HFFc6 (cell line): ENCODE measurements at places on chromosomes 5 and 9. TPM values are rescaled to one million over a fixed set of nuclear protein-coding genes. Genes with fewer than 3 reads are reported as not detected.

SOHLH1 gene
- not detected in 3 replicates for total RNA-seq

MSX2 gene
- not detected in 3 replicates for total RNA-seq

GRCh38 chr9:131732636-131733289 is 7.1 kb downstream of the RAPGEF1 start:
- no peak for DNase-seq

GRCh38 chr5:90477073-90477472 is 2.4 kb downstream of the POLR3G start:
- no peak for DNase-seq

GRCh38 chr5:142866563-142867275 is 96.5 kb downstream of the ARHGAP26 start:
- DNase-seq = peak; percentile 68

DNA sequence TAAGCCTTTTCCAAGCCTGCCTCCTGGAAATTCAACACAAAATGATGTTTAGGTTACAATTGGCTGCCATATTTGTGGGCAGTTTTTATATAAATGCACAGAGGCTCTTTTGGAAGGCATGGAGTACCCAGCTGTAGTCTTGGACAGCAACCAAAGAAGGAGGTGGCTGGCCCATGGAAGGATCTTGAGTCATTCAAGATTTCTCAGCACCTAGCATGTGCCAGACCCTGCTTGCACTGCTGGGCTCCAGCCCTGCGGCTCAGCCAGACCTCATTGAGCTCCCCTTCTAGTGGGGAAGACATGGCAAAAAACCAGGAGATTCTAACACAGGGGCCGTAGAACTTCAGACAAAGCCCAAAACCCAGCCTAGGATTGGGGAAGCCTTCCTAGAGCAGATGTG is 22.1 kb downstream of the JADE2 start:
- DNase-seq = peak; percentile 68

GRCh38 chr9:133685653-133686609 is 49.8 kb downstream of the DBH start:
- no peak for DNase-seq

DNA sequence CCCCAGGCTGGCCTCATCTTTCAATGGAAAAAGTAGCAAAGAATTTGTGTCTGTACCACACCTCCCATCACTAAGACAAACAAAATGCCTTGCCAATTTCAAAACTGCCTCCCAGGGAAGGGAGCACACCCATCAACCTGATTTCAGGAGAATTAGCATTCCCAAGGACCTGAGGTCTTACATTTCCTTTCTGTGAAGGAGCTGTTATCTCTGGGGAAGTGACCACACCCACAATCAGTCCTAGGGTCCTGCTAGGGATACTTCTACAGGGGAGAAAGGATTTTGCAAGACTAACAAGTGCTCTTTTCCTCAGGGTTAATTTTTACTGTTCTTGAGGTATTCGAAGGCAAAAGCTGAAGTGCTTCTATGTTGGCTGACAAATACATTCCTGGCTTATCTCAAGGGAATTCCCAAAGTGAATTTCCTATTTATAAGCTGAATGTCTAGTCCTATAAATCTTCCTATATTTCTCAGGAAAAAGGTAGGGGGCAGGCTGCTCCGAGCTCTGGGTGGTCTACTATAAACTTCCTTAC is 97.4 kb upstream of the ITGA1 start:
- no peak for DNase-seq

DNA sequence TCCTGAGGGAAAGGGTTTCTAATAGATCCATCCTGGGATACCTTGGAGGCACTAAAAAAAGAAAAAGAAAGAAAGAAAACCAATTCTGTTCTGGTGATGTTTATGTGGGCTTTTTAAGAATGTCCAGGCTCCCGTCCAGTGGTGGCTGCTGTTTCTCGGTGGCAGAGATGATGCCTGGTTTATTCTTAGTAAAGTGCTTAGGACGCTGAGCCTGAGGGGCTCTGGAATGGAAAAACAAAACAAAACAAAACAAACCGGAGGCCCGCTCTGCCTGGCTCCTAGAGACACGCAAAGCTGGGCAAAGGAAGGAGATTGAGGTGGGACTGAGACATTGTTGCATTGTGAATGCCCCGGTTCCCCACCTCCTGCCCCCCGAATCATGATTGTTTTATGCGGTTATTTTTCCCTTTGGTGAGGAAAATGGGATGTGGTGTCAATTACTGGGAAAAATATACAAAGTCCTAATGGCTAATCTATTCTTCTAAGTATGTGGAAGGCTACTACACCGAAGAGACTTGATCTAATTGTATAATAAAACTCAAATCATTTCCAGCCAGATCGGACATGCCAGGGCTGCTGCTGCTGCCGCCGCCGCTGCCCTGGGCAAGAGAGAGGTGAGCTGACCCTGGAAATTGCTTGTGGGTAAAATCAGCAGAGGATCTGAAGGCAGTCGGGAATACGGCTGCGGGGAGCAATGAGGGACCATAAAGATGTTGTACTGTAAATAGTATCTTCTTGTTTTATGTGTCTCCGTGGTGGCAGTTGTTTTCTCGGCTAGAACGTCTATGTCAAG is 644.9 kb downstream of the CCDC171 start:
- DNase-seq = no peak

- DNase-seq = no peak
Measured at GRCh38 chr5:177296581-177296980, 6.9 kb downstream of the RAB24 start.

DNA sequence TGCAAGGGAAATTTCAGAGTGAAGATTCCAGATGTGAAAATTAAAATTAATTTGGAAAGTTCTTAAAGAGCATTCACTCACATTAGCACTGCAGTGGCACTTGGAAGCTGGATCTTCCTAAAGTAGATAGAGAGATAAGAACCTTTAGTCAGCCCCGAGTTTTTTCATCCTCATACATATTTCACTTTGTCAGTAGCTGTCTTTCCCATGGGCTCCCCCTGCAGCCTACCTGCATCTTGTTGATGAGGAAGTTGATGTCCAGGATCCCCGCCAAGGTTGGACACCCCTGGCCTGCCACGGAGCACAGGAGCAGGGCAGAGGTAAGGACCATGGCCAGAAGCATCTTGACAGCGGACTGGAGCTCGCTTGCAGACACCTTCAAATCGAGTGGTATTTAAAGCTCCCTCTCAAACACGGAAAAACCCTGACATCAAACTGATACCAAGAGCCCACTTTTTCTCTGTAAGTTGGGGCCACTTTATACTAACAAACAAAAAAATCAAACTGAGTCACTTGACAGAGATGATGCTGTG is at the start of gene IL9:
TSS of gene IL9 (minus strand) at position 368 of the 533 bp plus-strand sequence. CDS start at position 343, 25 bp downstream.
- DNase-seq = no peak

DNA sequence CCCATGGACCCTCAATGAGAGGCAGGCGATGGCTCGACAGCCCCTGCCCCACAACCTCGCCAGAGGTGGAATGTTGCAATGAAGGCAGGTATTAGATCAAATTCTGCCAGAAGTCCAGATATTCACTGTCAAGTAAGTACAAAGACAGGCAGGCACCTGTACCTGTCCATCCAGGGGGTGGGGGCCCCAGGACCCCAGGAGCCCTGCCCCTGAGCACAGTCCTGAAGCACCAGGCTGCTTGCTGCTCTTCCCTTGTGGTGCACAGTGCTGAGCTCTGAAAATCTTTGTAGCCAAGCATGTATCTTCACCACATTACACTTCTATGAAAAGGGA is 26.2 kb upstream of the HMCN2 start:
- DNase-seq = no peak
